ENCODE measurements at places on chromosomes 5 and 9.
A peak's percentile ranks its signal among the peaks of the same experiment; 100 is the strongest.

GRCh38 chr5:465591-466403, 22.8 kb downstream of the EXOC3 start:
- DNase-seq: no peak

GRCh38 chr5:9785751-9786150, 155.6 kb upstream of the TAS2R1 start:
- no peak for DNase-seq

DNA sequence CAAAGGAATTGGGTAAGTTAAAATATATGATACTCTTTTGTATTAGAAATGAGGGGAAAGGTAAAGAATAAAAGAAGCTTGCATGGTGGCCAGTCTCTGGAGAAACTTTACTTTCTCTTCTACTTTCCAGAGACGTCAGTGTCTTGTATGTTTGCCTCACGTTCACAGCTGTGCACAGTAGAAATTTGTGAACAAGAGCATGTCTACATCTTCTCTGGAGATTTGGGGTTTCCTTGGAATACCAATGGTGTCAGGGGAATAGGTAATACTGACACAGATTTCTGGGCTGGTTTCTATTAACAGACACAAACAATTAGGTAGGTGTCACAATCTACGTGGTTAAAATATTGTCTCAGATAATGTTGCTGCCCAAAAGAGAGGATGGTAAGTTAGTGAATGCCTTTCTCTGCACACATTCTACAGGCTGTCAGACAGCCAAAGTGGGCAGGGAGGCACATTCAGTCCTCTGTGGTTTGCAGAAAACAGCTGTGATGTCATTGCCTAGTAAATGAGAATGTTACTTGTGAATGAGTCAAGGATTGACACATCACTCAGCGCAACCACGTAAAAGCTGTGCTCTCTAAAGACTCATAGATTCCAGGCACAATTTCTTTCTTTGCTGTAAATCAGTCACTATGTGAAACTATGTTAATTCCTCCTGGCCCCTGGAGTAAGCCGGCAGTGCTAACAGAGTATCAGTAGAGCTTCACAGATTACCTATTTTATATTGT, 397.1 kb downstream of the MAN2A1 start:
- DNase-seq: no peak

DNA sequence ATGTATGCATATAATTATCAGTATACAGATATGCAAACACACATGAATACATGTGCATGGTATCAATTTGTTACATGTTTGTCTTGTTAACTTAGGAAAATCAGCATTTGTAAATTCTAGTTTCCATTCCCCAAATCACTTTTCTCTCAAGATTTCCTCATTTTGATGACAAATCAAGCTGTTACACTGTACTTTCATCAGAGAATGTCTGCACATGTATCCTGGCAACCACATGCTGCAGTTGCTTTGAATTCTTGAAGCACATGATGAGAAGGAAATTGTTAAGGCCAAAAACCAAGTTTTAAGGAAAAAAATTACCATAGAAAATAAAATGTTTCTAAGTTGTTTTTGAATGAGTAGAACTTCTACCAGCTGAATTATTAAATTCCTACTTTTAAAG, 1834.5 kb downstream of the EFNA5 start:
- no peak for DNase-seq

DNA sequence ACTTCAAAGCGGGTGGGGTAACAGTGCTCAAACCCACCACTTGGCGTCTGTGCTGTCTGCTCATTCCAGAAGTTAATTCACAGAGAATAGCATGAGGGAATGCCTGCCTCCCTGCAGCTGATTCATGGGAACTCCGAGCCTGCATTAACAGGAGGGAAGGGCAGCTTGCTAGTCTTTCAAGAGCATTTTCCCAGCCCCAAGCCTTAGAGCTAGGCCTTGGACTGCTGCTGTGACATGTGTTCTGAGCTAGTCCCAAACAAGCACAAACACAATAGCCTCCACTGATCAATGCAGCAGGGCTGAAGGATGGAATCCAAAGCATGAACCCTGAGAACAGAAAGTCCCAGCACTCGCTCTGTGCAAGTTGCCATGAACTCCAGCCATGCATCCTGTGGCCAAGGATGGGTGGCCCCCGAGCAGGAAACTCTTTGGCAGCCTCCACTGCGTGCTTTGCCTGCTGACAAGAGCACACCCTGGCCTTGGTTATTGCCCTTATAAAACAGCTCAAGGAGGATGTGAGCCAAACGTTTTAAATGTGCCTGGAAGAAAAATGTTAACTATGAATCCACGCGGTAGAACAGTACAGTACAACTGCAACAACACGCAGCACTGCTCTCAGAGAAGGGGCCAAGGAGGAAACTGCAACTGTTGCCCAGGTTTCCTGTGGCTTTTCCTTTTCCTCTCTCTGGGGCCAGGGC, 653.1 kb upstream of the KLF4 start:
- DNase-seq: peak; percentile 11

DNA sequence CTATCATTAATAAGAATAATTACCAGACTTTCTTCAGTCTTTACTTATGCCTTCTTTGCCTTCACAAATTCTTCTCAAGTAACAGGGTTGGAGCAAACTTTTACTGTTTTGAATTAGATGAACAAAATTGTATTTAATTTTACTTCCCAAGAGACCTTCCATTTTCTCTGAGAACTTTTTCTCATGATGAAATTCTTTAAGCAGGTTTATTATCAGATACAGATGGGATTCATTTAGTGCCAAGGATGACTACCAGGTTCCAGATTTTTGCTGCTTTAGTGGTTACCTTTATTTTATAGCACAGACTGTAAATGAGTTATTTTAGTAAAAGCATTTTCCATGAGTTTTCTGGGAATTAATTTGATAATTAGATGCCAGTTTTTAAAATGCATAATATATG, 125.1 kb downstream of the GDNF start:
- no peak for DNase-seq

DNA sequence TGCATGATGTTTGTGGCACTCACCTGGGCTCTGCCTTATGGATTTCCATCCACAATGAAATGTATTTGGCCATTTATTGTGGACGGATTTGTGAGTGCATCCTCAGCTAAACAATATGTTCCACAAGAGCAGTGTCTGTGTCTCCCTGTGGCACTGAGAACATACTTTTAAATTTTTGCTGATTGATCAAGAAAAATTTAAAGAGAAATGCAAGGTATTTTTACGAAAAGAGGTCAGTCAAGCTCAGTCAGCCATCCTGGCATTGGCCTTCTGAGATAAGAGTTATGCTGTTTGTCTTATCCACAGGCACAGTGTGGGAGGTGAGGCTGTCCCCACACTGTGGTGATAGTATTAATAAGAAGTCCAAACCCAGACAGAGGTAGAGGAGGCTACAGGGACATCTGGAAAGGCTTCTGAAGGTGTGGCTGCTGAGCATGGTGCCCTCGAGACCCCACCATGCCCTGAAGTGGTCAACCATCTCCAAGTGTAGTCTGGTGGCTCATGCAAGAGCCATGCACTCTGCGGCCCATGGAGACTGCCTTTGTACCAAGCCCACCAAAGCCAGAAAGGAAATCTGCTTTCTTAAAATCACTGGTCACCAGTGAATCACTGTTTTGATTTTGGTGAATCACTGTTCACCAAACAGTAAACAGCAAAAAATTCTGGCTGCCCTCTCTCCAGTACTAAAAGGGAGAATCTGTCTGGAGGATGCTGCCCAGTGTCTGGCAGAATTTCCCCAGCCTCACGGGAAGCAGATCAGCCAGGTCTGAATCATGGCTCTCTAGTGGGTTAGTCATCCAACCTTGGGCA, 28.8 kb downstream of the SPOCK1 start:
- DNase-seq: peak; percentile 20

DNA sequence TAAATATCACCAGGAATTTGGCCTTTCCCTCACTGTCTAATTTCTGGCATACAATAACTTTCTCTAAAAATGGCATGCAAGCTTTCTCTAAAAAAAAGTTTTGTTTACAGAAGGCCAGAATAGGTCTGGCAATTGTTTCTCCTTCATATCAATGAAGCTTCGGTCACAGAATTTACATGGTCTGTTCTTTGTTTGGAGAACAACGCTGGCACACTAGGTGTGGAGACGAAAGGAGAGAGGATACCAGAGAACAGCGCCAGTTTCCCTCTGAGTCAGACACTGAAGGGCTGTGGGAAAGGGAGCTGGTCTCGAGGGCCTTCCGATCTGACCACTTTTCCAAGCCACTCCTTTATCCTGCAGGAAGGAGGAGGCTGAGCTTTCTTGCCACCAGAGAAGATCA, 60.1 kb upstream of the ITGA1 start:
- no peak for DNase-seq

GRCh38 chr9:92786298-92786697, 21.7 kb upstream of the BICD2 start:
- no peak for DNase-seq

DNA sequence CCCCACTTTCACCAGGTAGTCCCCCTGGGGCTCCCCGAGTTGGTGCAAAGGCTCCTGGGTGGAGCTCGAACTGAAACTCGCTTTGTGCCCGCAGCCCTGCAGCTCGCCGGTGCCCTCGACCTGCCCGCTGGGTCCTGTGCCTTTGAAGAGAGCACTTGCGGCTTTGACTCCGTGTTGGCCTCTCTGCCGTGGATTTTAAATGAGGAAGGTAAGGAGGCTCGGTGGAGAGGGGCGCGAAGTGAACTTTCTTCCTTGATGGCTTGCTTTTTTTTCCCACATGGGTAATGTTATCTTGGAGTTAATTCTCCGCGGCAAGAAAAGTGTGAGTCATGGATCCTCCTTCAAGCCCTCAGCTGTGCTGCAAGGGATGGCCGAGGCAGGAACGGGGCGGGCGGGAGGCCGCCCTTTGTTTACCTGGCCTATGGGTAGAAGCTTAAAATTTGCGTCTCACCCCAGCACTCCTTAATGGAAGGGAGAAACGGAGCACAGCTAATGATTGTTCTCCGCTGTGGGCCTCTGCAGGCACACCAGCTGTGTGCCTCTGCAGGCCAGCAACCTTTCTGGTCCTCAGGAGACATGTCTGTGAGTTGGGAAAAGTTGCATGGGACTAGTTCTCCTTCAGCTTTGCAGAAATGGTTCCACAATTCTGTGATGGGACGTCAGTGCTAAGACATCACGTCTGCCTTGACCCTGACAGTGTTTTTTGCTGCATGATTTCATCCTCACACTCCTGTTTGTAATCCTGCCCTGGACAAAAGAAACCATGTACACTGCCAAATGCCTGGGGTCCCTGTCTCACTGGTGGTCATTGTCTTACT, 1.1 kb downstream of the MAMDC2 start:
- DNase-seq: no peak

- no peak for DNase-seq
Observed at GRCh38 chr5:143227301-143227700, 176.2 kb downstream of the NR3C1 start.

GRCh38 chr9:96305171-96305570, 3.2 kb upstream of the HSD17B3 start:
- DNase-seq: no peak

- no peak for DNase-seq
Observed at GRCh38 chr9:80204054-80204453, 632.3 kb downstream of the TLE4 start.

GRCh38 chr9:94147776-94148175, 63.5 kb downstream of the PTPDC1 start:
- no peak for DNase-seq

DNA sequence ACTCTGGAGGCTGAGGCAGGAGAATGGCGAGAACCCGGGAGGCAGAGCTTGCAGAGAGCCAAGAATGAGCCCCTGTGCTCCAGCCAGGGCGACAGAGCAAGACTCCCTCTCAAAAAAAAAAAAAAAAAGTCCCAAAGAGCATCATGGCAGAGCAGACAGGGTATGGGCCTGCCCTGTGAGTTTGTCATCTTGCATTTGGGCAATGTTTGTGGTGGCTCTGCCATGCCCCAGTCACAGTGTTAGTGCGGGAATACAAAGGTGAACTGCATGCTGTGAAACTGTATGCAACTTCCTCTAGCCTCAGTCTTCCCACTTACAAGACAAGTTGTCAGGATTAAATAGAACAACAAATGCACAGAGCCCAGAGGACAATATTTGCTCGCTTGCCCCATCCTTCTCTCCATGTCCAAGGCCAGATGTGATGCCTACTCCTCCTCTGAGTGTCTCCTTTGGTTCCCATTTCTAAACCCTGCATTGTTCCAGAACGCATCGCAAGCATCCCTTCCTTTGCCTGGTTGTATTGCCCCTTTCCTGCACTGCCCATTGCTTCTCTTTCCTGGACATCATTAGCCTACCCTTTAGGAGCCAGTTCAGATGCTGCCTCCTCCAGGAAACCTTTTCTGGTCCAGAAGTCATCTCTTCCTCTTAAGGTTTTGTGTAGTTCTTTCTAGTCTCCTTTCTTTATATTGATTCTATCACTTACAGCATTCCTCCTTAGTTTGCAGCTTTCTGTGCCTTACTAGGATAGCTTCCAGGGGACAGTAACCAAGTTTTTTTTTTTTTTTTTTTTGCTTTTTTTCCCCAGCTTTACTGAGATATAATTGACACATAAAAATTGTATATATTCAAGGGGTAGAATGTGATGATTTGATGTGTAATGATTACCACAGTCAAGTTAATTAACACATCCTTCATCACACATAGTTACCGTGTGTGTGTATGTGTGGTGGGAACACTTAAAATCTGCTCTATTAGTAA, 69.0 kb upstream of the TNFAIP8 start:
- DNase-seq: no peak

GRCh38 chr9:87547671-87548081, 50.0 kb downstream of the DAPK1 start:
- DNase-seq: no peak

- no peak for DNase-seq
Observed at GRCh38 chr5:167653645-167654106, 637.8 kb upstream of the WWC1 start.

DNA sequence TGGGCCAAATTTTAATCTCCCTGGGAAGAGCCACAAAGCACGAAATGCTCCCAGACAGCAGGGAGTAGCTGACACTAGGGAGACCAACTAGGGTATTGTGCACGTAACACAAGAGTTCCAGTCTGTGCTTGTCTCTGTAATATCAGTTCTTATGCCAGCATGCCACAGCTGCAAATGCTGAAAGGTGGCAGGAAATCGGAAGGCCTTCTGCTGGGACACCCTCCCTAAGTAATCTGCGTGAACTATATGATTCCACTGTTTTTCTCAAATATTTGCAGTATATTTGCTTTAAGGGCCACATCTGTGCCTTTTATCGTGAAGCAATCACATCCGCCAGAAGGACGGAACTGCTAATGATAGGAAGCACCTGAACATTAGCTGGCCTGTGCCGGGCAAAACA, 12.6 kb downstream of the VLDLR start:
- no peak for DNase-seq

- DNase-seq: no peak
Observed at GRCh38 chr9:136248951-136249876, 3.6 kb upstream of the QSOX2 start.

DNA sequence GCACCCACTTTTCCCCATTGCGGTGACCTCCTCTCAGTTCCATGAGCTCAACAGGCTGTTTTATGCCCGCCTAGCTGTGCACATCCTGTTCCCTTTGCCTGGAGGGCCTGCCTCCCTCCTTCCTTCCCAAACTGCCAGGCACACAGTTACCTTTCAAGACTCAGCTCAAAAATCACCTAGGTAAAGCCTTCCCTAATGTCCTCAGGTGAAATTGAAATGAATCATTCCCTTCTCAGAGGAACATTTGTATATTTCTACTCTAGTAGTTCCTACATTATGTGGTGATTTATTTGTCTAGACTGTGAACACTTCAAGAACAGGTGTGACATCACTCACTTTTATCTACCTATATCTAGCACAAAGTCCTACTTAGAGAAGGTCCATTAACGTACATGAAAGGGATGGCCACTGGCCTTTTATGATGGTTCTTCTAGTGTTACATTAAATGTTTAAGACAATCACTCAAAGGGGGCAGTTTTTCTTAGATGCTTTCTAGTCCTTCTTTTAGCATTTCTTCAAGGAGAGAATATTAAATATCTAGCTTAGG, 103.5 kb upstream of the EQTN start:
- DNase-seq: no peak

Data from cerebellum (tissue), 4 donors.